CD4-positive, alpha-beta T cell (primary cell): ENCODE measurements at places on chromosomes 3 and 15. TPM values are rescaled to one million over a fixed set of nuclear protein-coding genes. Genes with fewer than 3 reads are reported as not detected.

DNA sequence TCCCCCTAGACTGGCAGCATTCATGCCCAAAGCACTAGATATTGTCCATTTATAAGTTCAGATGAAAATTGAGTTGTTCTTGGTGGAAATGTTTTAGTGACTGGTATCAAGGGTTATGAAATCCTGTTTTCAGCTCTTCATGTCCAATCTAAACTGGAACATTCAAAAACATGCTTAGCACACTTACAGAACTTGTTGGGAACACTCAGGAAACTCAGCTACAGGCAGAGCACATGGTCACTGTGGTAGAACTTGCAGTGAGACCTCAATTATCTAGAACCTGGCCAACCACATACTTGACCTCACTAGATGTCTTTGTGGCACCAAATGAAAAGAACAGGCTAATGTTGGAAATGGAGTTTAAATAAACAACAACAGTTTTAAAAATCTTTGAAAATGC lies 88.8 kb downstream of the SMAD3 start:
- no peak for DNase-seq

- DNase-seq, result no peak
These were observed 138.1 kb downstream of the GREM1 start for GRCh38 chr15:32855942-32856341.

- DNase-seq, result peak; percentile 45
These were observed 3.4 kb downstream of the PARP9 start for GRCh38 chr3:122560680-122561079.

The GRAMD1C gene
- total RNA-seq, result 0.22 TPM

The RPL39L gene
- 1.7 TPM for total RNA-seq

GRCh38 chr3:1380926-1381646 lies 288.3 kb downstream of the CNTN6 start:
- DNase-seq, result no peak

- DNase-seq, result no peak
These were observed 77.3 kb upstream of the RARB start for GRCh38 chr3:25350725-25351114.

The CGNL1 gene
- not detected for total RNA-seq

The SERPINI2 gene
- not detected for total RNA-seq

- no peak for DNase-seq
These were observed 6.9 kb downstream of the APH1B start for GRCh38 chr15:63284335-63284734.

GRCh38 chr3:8840556-8840955 lies 71.1 kb upstream of the OXTR start:
- DNase-seq, result no peak
